ENCODE measurements at places on chromosomes 2 and 18. TPM values are rescaled to one million over a fixed set of nuclear protein-coding genes. Genes with fewer than 3 reads are reported as not detected.

DNA sequence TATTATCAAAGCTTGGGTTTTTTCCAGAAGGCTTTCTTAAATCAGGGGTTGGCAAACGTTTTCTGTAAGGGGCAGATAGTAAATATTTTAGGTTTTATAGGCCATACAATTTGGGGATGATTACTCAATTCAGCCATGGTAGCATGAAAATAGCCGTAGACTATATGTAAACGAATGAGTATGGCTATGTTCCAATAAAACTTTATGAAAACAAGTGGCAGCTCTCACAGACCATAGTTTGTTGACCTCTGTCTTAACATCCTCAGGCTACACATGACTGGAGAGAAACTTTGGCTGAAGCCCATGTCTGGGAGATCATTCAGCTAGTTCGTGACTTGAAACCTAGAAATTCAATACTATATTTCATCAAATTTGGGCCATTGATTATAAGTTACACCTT, 30.2 kb downstream of the UGP2 start:
- no peak for DNase-seq

HOXD13 gene
- total RNA-seq, result not detected

GRCh38 chr2:216142540-216142939, 33.4 kb downstream of the XRCC5 start:
- DNase-seq, result no peak

FBXO41 gene
- 20.7 TPM for total RNA-seq
